ENCODE measurements at places on chromosomes 11 and 22. TPM values are rescaled to one million over a fixed set of nuclear protein-coding genes. Genes with fewer than 3 reads are reported as not detected.

The CDCA5 gene
- total RNA-seq = 88.7 TPM

The POU2AF2 gene
- total RNA-seq = not detected

The OR52E8 gene
- not detected for total RNA-seq

The BBOX1 gene
- total RNA-seq = not detected

The CD248 gene
- total RNA-seq = 0.83 TPM

The APIP gene
- total RNA-seq = 41.6 TPM

The PLA2G3 gene
- 19.3 TPM for total RNA-seq

The PKP3 gene
- total RNA-seq = 3.6 TPM

The VPREB1 gene
- total RNA-seq = not detected

The LGALS12 gene
- 6.8 TPM for total RNA-seq

The TRIM49 gene
- not detected for total RNA-seq

The NARS2 gene
- total RNA-seq = 51.8 TPM

The SMIM35 gene
- not detected for total RNA-seq

The MS4A15 gene
- 0.10 TPM for total RNA-seq

The HBG2 gene
- not detected for total RNA-seq

The GAB4 gene
- total RNA-seq = 0.18 TPM

The UPK3A gene
- 0.41 TPM for total RNA-seq

The TREH gene
- total RNA-seq = not detected

The OR52N1 gene
- not detected for total RNA-seq

The SLC37A2 gene
- 0.73 TPM for total RNA-seq

The OR10A4 gene
- total RNA-seq = not detected

The SYTL2 gene
- 2.0 TPM for total RNA-seq

The OR51A2 gene
- not detected for total RNA-seq

The IFITM1 gene
- 1,398 TPM for total RNA-seq

The CRYAB gene
- total RNA-seq = 0.44 TPM

The DERL3 gene
- 5.0 TPM for total RNA-seq

The FGF4 gene
- 15.9 TPM for total RNA-seq

The PARVB gene
- 37.9 TPM for total RNA-seq

The OR52A1 gene
- total RNA-seq = 8.2 TPM

The RHOD gene
- 8.7 TPM for total RNA-seq

The CARNS1 gene
- 0.07 TPM for total RNA-seq

The TMEM25 gene
- 17.5 TPM for total RNA-seq

The NXPE1 gene
- total RNA-seq = not detected

The HYLS1 gene
- total RNA-seq = 7.9 TPM

The ISX gene
- not detected for total RNA-seq

The MS4A3 gene
- not detected for total RNA-seq

The INTS4 gene
- 33.2 TPM for total RNA-seq

The SCN2B gene
- total RNA-seq = 0.07 TPM

The FREY1 gene
- total RNA-seq = 2.3 TPM

The GP1BB gene
- total RNA-seq = 3.7 TPM

The CKAP5 gene
- total RNA-seq = 152 TPM

The FOLH1 gene
- total RNA-seq = not detected

The RANGAP1 gene
- total RNA-seq = 115 TPM

The SLC7A4 gene
- total RNA-seq = not detected

The SAA4 gene
- not detected for total RNA-seq

The ESAM gene
- 0.85 TPM for total RNA-seq

The RPUSD4 gene
- total RNA-seq = 41.5 TPM

The SLC5A1 gene
- total RNA-seq = not detected

The RFPL2 gene
- total RNA-seq = 0.15 TPM

The CDC45 gene
- 36.8 TPM for total RNA-seq

The MRTFA gene
- 26.2 TPM for total RNA-seq

The MUC6 gene
- not detected for total RNA-seq

The CCDC87 gene
- total RNA-seq = 0.67 TPM

Data from H7 (cell line).